ENCODE measurements at places on chromosomes 13 and 19.

GRCh38 chr19:44851427-44851826, 5.3 kb downstream of the NECTIN2 start:
- no peak for DNase-seq

DNA sequence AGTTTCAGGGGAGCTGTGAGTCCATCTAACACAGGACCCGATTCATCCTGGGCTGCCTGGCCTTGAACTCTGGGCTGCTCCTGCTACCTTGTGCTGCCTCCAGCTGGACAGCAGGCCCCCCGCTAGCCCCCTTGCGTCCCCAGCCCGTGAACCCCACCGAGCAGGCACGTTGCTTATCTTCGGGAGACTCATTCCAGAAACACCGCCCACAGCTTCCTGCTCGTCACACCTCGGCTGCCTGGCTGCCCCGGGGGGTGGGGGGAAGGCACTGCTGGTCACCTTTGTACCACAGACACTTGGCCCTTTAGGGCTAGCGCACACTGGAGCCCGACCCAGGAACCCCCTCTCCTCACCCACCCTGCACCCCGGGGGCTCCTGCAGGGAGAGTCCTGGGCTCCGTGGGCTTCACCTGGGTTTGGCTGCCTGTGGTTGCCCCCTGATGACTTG, 48.1 kb downstream of the CRTC1 start:
- DNase-seq, result no peak

GRCh38 chr19:42514449-42514848, 13.8 kb downstream of the CEACAM1 start:
- DNase-seq, result no peak

DNA sequence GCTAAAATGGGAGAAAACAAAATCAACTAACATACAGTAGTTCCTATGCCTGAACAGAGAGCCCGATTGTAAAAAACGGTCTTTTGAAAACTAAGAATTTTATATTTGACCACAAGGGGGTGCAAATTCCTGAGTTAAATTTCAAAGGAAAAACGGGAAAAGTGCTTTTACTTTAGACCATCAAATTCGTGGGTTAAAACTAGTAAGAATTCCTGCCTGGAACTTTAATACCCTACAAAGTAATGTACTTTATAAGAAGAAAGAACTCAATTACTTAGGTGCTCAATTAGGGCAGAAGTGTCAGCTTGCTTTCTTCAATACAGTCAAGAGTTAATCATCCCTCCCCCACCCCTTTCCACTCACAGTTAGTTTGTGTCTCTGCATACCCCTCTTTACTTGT, 69.8 kb downstream of the KCNRG start:
- no peak for DNase-seq

- no peak for DNase-seq
Measured at GRCh38 chr13:75175575-75175974, 306.4 kb downstream of the TBC1D4 start.

GRCh38 chr19:3618144-3618810, 8.3 kb downstream of the CACTIN start:
- no peak for DNase-seq

DNA sequence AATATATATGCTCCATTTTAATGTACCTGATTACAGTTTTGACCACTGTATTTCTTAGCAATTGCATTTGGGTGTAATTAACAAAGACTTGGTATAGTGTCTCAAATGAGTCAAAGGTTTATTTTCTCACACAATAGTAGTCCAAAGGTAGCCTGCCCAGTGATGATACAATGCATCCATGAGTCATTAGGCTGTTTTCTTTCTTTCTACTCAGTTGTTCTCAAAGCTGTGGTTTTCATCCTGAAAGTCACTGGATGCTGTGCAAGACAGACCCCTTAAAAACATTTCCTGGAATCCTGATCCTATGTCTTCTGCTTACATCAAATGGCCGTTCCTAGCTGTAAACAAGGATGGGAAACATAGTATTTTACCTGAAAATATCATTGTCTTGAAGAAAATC, 651.2 kb upstream of the MIR17HG start:
- DNase-seq, result no peak

DNA sequence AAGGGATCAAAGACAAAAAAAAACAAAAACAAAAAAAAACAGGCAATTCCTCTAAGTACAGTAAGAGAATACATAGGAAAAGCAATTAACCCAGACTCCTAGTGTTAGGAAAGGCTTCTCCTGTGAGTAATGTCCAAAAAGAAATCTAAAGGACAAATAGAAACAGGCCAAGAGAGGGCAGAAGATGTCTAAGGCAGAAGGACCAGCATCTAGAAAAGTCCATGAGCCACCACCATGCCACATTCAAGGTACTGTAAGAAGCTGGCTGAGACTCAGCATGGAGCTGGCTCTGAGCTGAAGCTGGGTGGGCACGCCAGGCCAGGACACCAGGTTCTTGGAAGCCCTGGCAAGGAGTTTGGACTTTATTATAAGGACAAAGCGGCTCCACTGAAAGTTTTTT, 118.1 kb upstream of the FRY start:
- DNase-seq, result no peak

DNA sequence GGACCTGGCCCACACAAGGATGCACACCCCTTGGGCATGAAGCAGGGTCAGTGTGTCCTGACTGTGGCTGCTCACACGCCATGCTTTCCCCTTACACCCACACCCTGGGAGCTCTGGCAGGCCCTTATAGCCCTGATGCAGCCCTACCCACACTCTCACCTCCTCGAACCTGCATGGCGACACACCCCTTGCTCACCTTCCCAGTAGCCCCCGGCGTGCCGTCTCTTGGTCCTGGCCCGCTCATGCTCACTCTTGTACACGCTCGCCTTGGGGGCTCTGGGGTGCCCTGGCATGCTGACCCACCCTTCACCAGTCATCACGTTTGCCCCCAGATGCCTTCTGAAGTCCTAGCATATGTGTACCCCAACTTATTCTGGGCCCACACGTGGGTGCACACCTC, 56.1 kb downstream of the MAP4K1 start:
- DNase-seq, result no peak

GRCh38 chr19:1825909-1826556, 14.0 kb upstream of the ATP8B3 start:
- DNase-seq, result peak; percentile 33

DNA sequence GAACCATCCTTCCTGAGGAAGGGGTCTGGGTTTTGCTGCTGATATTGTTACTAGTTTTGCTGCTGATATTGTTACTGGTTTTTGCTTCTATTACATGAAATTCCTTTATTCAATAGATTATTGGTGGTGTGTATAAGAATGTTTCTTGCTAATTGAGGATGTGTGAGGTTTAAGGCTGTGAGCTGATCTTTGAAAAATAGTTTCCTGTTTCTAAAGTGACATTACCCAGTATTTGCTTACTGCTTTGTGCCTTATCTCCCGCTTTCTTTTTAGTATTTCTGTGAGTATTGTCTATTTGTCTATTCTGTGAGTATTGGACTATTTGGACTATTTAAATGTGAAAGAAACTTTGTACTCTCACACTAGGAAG, 38.2 kb upstream of the C1QTNF9 start:
- DNase-seq, result no peak

- DNase-seq, result no peak
Measured at GRCh38 chr19:42352301-42353259, 27.1 kb downstream of the MEGF8 start.

- DNase-seq, result no peak
Measured at GRCh38 chr19:37997911-37998344, 90.9 kb downstream of the SIPA1L3 start.

DNA sequence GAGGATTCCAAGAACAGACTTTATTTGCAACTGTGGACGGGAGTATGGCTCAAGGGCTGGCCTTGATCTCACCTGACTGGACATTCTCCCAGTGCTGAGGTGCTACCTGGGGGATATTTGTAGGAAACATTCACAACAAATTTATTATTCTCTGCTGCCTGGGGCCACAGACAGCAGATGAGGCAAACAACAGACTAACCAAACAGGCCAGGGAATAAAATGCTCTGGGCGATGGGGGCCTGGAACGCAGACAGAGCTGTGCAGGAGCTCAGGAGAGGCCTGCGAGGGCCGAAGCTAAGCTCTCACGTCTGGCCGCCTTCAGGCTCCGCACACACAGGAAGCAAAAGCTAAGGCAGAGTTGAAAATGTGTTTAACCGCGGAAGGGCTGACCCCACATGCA, 7.8 kb downstream of the PLPP2 start:
- DNase-seq, result no peak

DNA sequence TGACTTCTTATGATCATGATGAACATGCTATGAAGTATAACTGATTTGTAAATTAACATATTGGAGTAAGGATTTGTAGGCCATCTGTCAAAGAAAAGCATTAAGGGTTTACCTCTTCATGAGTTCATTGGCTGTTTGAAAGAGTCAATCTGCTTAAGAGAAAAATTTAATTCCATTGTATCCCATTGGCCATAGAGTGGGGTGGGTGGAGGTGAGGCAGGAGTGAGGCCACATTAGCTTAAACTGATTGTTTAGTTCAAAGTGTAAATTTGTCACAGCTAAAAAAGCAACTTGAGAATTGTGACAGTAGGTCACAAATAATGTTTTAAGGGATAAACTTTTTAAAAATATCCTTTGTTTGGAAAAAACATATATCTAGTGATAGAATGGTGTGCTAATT, 11.4 kb downstream of the GPR180 start:
- DNase-seq, result no peak

GRCh38 chr13:65368832-65369231, 1861.3 kb downstream of the PCDH9 start:
- no peak for DNase-seq

DNA sequence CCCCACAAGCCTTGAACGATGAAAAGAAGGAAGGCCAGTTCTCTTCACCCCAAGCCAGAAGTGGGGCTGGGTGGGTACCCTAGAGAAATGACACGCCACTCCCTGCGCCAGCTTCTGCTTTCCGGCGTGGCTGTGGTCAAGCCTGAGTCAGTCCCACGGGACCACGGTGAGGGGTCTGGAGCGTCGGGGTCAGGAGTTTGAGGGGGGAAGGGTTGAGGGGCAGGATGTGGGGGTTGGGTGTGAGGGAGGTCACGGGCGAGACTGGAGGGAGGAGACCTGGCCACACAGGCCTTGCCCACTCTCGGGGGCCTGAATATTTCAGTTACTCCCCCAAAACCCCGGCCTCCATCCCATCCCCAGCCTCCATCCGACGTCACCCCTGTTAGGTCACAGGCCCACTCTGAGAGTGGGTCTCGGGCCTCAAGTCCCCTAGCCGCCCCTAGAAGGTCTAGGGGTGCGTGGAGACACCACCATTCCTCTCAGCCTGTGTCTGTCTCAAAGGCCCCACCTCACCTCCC, 500 bp upstream of the IFI30 start:
- DNase-seq, result no peak

GRCh38 chr13:54373211-54373610, 1344.6 kb downstream of the OLFM4 start:
- DNase-seq, result no peak

- no peak for DNase-seq
Measured at GRCh38 chr13:55727683-55728082, 1413.0 kb upstream of the PRR20A start.

- DNase-seq, result no peak
Measured at GRCh38 chr19:30784850-30785457, 412.8 kb downstream of the ZNF536 start.

- DNase-seq, result no peak
Measured at GRCh38 chr13:110225609-110226574, 81.1 kb downstream of the COL4A1 start.

GRCh38 chr13:51912511-51913225, 50.9 kb downstream of the CCDC70 start:
- DNase-seq, result no peak

GRCh38 chr19:46834121-46834520, 16.5 kb downstream of the AP2S1 start:
- DNase-seq, result no peak

DNA sequence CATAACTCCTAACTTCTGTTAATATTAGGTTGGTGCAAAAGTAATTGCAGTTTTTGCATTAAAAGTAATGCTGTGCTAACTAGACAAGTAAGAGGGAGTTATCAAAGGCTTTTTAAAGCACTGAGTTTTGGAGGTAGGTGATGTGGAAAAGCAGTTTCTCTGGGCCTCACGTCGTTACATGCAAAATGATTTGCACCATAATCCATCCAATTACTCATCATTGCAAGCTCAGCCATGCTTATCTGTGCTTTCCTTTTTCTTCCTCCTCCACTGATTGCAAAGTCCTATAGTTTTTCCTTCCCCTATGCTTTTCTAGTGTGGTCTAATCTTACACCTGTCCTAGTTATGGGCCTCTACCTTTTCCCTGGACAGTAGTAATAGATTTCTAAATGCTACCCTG, 35.4 kb upstream of the INTS6 start:
- DNase-seq, result no peak

- DNase-seq, result no peak
Measured at GRCh38 chr19:31378404-31378803, 29.2 kb upstream of the TSHZ3 start.

GRCh38 chr19:14769201-14769600, 9.2 kb downstream of the ADGRE2 start:
- DNase-seq, result no peak

GRCh38 chr13:98772794-98773452, 20.5 kb upstream of the SLC15A1 start:
- no peak for DNase-seq

DNA sequence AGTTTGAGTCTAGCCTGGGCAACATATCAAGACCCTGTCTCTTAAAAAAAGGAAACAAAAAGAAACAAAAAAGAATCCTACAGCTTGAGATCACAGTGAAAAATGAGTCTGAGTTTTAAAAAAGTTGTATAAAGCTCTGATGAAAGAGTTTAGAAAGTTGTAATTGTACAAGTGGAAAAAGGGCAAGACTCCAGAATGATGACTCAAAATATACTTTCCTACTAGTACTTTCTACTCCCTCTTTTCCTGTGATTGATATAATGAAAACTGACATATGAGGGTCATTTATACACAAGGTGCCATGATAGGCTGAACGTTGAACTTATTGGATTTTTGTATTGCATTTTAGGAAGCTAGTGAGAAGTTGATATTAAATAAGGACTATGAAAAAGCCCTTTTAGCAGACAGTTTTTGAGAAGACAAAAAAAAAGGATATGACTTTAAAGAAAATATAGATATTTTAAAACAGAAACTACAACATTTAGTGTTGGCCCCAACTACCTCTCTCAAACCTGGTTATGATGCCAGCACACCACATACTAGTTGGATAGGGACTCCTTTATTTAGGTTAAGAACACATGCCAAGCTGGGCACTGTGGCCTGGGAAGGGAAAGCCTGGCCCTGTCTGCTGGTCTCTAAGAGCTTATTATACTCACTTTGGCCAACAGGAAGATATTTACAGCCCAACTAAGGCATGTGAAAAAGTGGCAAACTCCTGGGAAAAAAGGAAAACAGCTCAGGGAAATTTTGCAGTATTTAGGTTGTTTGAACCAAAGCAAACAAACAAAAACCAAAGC, 116.6 kb downstream of the KL start:
- no peak for DNase-seq

- no peak for DNase-seq
Measured at GRCh38 chr13:77056382-77056781, 29.4 kb upstream of the FBXL3 start.
